ENCODE measurements at places on chromosomes 1 and 21.
A peak's percentile ranks its signal among the peaks of the same experiment; 100 is the strongest.

DNA sequence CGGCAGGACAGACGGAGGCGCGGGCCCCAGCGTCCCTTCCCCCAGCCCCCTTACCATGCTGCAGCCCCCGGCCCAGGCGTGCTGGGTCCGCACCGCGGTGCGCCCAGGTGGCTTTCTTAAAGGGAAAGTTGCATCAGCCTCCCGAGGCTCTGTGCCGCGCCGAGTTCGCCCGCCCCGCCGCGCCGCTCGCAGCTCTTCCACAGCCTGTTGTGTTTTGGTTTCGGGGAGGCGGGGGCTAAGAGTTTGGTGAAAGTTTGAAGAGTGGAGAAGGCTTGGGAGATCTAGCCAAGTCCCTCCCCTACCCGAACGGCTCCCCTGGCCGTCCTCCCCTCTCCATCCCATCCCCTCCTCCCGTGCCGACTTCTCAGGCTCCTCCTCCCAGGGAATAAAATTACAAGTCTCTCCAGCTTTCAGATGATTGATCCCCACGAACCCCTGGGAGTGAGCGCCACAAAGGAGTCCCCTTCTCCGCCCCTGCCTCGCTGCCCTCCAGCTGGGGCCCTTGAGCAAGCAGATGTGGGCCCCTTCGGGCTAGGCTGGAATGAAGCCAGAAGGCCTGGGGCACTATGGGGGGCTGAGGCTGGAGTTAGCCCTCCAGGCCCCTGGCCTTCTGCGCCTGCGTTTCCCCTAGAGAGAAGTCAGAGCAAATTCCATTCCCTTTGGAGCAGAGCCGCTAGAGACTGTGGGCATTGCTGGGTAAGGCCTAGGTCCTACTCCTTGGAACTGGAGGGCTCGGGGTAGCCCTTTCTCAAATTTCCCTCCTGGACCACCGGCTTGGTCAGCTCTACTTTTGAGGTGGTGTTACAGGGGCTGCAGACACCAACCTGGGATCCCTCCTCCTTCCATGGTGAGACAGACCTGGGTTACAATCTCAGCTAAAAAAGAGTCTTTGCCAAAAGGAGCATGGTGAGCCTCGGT lies at the start of gene SLC6A9:
SLC6A9 (minus strand) TSS at position 211 of the 918 bp plus-strand sequence. CDS start 7,185 bp downstream, outside the sequence.
- DNase-seq, result peak; percentile 85

GRCh38 chr1:159925719-159926078 lies 392 bp upstream of the TAGLN2 start:
- no peak for DNase-seq

DNA sequence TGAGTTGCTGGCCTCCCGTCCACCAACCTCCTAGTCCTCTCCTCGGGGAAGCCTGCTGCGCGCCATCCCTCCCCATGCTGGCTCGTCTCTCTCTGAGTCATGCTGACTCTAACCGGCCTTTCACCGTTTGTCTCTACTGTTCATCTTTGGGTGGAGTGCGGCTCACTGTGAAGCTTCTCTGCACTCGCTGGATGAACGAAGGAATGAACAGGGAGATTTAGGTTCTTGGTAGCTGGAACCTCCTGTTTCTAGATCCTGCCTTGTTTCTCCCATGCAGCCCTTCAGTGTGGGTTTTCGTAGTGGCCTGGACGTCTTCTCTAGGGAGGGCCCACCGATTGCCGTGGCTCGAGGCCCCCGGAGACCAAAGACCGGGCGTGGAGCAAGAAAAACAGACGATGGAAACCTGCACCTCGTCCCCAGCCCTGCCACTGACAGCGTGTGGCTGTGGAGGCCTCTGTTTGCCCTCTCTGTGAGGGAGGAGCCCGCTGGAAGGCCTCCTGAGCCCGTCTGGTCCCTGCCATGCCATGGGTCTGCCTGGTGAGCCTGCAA lies 227.6 kb upstream of the C1orf174 start:
- DNase-seq, result no peak

DNA sequence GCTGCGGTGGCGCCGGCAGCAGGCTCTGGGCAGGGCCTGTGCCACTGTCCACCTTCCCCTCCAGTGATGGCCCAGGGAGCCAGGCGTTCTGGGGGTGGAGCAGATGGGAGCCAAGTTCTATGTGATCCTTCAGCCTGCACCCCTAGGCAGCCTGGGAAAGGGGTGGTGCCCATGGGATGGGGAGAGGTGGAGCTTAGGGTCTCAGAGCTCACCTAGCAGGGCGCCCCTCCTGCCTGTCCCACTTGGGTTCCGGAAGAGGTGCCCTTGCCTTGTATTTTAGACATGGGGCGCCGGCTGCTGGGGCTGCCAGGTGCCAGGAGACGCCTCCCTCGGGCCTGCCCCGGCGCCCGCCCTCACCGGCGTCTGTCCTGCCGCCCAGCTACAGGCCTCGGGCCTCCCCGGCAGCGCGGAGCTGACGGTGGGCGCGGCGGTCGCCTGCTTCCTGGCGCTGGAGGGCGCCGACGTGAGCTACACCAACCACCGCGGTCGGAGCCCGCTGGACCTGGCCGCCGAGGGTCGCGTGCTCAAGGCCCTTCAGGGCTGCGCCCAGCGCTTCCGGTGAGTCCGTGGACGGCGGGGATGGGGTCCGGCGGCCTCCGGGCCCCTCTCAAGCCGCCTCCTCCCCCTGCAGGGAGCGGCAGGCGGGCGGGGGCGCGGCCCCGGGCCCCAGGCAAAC lies 3.1 kb upstream of the MMP23B start:
- no peak for DNase-seq

- DNase-seq, result peak; percentile 81
Measured at GRCh38 chr1:88985032-88985431, 7.4 kb downstream of the KYAT3 start.

- no peak for DNase-seq
Measured at GRCh38 chr1:21793104-21793503, 10.2 kb upstream of the USP48 start.

GRCh38 chr1:50591598-50591997 lies 168.4 kb upstream of the DMRTA2 start:
- no peak for DNase-seq

DNA sequence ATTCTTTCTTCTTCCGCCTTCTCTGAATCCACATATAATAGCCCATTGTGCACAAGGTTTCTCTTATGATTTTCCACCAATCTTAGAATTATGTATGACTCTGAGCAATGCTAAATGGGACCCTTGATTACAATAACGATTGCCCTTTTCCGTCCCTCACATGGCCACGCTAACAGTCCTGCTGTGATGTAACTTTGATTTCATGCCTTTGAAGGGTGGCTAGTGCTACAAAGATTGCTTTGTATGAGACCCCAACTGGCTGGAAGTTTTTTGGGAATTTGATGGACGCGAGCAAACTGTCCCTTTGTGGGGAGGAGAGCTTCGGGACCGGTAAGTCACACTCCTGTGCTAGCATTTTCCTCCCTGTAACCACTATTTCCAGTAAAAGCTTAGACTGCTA lies 45.3 kb downstream of the PGM1 start:
- DNase-seq, result no peak

GRCh38 chr1:46687093-46687659 lies 15.5 kb downstream of the TEX38 start:
- DNase-seq, result peak; percentile 71

- DNase-seq, result no peak
Measured at GRCh38 chr1:67588178-67588855, 96.7 kb upstream of the GADD45A start.

GRCh38 chr1:212814537-212815334 lies 23.0 kb downstream of the TATDN3 start:
- DNase-seq, result no peak

DNA sequence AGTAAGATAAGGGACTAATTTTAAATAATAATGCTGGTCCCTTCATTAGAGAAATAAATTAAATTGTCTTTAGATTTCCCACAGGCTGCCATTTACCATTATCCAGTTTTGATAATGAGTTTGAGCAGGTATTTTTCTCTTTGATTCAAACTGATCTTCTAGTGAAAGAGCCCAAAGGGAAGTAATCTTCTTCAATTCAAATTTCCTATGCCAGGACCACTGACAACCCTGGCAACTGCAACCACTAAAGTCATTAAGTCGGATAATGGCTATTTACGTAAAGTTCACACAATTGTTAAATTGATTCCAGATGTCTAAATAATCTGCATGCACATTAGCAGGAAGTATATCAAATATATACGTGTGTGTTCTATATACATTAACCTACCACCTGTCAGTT lies 399.3 kb downstream of the PTPRC start:
- DNase-seq, result no peak

- no peak for DNase-seq
Measured at GRCh38 chr1:23389837-23390321, 20.2 kb upstream of the ZNF436 start.

- no peak for DNase-seq
Measured at GRCh38 chr1:36163426-36163825, 7.5 kb downstream of the MAP7D1 start.

GRCh38 chr1:210800301-210800700 lies 333.6 kb downstream of the KCNH1 start:
- DNase-seq, result no peak

GRCh38 chr1:15758953-15759661 lies 512 bp downstream of the FBLIM1 start:
- DNase-seq, result peak; percentile 30

DNA sequence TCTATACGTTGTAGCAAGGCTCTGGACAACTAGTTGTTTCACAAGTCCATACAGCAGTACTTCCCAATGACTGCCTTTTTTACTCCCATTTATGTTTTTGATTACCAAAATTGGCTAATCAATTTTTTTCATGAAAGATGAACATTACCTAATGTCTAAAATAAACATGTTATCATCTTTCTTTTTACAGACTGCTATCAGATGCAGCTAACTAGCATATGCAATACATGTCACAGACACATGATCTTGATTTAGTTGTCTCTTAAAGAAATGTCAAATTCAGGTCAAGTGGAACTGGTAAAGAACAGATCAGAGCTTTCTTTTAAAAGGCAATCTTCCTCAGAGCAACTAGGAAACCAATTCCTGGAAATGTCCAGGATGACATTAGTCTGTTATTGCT lies 630 bp upstream of the DBT start:
- no peak for DNase-seq

DNA sequence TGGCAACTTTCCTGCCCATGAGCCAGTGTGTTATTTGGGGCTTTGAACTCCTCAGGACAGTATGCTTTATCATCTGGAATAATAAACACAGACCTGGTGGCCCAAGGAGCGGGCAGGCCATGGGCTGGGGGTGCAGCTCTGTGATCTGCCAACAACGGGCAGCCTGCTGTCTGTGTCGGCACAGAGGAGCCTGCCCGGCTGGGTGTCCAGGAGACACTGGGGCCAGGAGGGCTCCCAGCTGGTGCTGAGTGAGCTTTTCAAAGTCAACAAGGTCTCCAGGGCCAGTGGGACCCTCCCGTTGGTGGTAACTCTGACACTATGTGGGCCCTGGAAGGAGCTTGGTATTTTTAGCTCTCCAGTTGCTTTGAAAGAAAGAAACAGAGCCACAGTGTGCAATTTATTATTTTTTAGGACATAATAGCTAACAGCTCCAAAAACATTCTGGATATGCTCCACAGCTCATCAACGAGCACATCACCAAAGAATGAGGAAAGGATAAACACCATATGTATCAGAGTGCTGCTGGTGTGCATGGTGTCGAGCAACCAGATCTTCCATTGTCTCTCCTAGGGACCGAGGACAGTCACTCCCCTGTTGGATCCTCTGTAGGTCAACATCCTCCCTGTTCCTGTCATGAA lies 488.7 kb upstream of the USP24 start:
- DNase-seq, result peak; percentile 72

GRCh38 chr21:44734026-44734745 lies 22.8 kb upstream of the TSPEAR start:
- DNase-seq, result peak; percentile 25

DNA sequence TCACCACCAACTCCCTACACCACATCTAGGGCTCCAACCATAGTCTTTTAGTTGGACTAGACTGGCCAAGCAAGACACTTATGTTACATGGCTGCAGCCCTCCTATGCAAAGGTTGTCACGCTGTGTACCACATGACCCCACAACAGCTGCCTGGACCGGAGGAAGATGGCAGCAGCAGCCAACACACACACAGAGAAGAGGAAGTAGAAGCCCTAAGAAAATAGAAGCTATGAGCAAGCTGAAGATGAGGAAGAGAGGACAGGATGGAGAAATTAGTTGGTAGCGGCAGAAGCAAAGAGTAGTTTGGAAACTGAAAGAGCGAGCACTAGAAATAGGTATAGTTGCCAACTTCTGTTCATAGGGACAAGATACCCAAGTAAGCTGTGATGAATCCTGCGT lies 60.8 kb upstream of the RALGPS2 start:
- DNase-seq, result no peak

DNA sequence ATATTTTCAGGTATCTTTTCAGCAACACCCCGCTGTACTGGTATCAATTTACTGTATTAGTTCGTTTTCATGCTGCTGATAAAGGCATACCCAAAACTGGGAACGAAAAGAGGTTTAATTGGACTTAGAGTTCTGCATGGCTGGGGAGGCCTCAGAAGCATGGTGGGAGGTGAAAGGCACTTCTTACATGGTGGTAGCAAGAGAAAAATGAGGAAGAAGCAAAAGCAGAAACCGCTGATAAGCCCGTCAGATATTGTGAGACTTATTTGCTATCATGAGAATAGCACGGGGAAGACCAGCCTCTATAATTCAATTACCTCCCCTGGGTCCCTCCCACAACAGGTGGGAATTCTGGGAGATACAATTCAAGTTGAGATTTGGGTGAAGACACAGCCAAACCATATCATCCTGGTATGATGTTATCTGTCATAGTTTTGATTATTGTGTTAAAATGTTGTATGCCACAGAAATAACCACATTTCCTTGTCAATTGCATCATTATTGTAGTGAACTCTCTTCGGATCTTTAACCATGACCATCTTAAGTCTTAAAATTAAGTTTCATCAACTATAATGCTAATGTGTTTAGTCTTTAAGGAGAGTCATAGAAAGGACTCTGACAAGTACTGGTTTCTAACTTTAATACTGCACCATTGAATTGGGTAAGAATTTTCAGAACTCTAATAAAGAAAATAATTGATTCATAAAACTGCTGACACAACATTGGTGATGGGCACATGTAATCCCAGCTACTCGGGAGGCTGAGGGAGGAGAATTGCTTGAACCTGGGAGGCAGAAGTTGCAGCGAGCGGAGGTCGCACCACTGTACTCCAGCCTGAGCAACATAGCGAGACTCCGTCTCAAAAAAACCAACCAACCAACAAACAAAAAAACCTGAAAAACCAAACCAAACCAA lies 58.2 kb downstream of the TBX19 start:
- DNase-seq, result no peak

Data from AG10803 (cell line).